Left ventricle myocardium superior (tissue), 1 donor: ENCODE measurements at places on chromosomes 13 and 19. TPM values are rescaled to one million over a fixed set of nuclear protein-coding genes. Genes with fewer than 3 reads are reported as not detected.

DNA sequence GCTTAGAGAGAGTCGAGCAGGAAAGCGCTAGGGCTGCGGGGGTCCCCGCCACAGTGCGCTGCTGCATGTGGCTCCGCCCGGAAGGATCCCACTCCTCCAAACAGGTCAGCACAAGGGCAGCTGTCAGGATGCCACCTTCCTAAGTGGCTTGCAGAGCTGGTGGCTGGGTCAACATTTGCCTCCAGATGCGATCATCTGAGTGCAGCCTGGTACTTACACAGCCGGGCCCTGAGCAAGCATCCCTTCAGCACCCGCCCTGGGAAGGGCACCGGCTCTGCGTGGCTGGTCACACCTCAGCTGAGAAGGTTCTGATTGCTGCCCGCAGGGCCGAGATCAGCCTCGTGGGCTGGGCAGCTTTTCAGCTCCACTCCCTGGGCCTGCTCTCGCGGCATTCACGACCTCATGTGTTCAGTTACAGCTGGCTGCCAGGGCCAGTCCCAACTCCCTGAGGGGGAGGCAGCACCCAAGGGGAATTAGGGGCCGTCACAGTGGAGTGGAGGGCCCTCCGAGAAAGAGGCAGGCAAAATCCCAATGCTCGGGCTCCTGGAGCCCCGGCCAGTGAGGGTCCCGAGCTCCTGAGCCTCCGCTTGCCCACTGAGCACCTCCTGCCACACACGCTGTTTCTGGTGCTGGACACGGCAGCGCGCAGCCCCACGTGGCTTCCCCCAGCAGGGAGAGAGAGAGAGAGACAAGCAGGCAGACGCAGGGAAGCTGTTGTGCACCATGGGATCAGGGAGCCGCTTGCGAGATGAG, 26.8 kb downstream of the AP1M1 start:
- no peak for DNase-seq

- DNase-seq = no peak
Measured at GRCh38 chr13:24074678-24075077, 85.8 kb upstream of the SPATA13 start.

DNA sequence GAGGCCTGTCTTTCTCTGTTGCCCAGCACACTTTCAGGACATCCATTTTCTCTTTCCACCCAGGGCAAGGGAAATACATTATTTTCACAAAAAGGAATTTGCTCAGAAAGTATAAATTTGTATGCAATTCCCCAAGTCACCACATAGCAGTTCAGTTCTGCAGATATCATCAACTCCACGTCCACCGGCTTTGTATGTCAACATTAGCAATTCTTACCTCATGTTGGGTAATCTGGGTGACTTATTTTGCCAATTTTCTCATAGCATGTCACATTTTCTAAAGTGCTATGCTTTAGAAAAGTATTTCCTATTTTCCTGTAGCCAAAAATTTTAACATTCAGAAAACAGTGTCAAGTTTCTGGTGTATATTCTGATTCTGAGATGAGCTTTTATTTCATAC, 501.8 kb downstream of the EFNB2 start:
- no peak for DNase-seq

GRCh38 chr19:10516064-10516385, 1.2 kb downstream of the S1PR5 start:
- DNase-seq = no peak

DNA sequence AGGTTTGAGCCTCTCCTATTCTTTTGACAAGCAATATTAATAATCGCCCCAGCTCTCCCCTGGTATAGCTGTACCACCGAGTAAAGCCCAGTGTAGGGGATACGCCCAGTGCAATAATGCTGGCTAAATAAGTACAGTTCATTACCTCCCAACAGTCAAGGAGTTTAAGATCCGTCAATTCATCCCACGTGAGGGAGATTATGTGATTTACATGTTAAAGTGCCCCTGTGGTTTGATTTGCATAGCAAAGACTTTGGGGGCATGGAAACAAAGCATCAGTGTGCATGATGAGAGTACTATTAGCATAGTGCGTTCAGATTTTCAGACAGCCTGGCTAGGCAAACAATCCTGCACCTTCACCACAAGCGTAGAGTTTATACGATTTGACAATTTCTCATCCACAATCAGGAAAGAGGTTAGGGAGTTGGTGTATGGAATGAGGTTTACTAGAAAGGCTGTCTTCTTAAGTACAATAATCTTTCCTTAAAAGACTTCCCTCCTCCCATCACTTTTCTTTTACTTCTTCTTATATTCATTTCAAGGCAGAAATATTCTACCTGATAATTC, 754.0 kb downstream of the DIAPH3 start:
- no peak for DNase-seq

GRCh38 chr19:32977280-32977679, 5.2 kb downstream of the FAAP24 start:
- no peak for DNase-seq

FXYD7 gene
- not detected for total RNA-seq

POMP gene
- total RNA-seq = 113 TPM

RFPL4AL1 gene
- total RNA-seq = not detected

TIMM44 gene
- total RNA-seq = 115 TPM
